ENCODE measurements at places on chromosomes 1 and 21.

DNA sequence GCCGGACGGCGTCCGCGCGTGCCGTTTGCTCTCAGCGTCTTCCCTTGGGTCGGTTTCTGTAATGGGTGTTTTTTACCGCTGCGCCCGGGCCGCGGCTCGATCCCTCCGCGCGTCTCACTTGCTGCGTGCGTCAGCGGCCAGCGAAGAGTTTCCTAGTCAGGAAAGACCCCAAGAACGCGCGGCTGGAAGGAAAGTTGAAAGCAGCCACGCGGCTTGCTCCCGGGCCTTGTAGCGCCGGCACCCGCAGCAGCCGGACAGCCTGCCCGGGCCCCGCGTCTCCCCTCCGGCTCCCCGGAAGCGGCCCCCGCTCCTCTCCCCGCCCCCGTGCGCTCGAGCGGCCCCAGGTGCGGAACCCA, 159.8 kb downstream of the RUNX1 start:
- peak; percentile 56 for DNase-seq

DNA sequence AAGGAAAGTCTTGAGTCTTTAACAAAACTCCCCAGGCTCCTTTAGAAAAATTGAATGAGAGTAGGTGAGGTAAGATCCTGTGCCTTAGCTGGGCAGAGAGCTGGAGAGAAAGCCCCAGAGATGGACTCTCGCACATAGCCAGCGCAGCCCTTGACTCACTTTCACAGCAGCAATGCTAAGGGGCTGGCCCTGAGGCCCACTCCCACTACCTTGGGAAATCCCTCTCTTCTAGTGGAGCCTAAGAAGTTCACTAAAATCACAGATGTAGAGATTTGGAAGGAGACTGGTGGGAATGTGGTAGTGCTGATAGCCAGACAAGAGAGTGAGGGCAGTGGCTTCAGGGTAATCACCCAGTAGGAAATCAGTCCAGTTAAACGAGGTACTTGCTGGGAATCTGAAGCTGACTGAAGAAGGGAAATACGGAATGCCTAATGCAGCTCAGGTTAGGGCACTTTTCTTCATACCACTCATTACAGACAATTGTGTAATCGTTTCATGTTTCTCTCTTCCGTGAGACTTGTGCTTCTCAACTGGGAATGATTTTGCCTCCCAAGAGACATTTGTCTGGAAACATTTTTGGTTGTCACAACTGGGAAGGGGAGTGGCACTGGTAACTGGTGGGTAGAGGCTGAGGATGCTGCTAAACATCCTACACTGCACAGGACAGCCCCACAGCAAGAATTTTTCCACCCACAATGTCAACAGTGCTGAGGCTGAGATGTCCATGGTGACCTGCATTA, 42.4 kb upstream of the LRRC8C start:
- no peak for DNase-seq

DNA sequence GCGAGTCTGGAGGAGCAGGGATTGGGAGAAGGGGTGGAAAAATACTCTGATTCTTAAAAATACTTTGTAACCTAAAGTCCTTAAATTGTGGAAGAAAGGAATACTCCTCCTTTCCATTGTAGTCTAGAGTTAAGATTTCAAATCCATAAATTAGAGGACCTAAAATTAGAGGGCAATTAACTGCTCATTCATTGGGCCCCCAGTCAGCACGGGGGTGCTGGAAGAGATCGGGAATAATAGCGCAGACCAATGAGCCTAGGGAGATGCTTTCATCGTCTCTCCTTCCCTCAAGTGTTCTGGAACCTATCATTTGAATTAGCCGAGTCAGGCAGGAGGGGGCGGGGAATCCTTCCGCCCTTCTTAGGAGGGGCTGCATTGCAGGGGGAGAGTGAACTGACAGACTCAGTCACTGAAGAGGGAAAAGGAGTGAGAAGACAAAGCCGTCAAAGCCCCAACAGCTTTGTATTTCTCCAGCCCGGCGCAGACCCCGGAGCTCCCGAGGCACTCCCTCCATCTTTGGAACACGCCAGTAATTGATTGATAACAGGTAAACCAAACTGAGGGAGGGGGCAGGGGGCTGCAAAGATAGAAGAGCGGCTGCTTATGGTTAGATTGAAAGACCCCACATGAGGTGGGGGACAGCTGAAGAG, at the start of gene MLLT11:
MLLT11 (plus strand) TSS at position 391 of the 650 bp plus-strand sequence. CDS start 6,828 bp downstream, outside the sequence.
- peak; percentile 58 for DNase-seq

- DNase-seq, result no peak
These were observed 226.7 kb downstream of the NPHP4 start for GRCh38 chr1:5765483-5765882.

GRCh38 chr1:54583871-54584270, 35.8 kb downstream of the ACOT11 start:
- no peak for DNase-seq

DNA sequence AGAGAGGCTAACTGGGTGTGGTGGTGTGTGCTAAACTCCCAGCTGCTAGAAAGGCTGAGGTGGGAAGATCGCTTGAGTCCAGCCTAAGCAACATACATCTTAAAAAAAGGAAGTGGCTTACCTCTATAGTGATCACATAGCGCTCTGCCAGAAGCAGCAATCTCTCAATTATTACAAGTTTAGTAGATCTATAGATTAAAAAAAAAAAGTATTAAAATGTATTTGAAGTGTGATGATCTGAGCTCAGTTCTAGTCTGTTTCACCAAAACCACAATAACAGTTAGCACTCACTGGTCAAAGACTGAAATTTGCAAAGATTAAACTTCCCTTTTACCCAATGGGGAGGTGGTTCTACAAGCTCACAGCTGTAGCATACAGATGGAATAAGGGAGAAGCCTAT, 76.3 kb downstream of the USP24 start:
- DNase-seq, result no peak

GRCh38 chr1:117067533-117068370, 7.6 kb downstream of the TTF2 start:
- peak; percentile 58 for DNase-seq

DNA sequence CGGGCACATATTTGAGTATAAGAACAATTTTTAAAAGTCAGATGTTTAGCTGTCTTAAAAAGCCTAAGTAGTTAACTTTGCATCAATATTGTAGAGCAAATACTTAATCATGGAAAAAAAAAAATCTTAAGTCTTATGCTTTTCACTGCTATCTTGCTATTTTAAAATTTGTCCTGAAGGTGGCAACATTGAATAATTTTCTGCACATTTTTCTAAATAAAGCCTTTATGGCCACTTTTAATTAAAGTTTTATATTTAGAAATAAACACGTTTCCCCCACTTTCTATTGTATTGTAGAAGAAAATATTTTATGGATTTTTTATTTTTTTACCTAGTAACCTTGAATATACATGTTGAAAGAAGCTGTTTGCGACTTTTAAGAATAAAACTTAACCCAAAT, 198.8 kb downstream of the AMY1C start:
- no peak for DNase-seq

GRCh38 chr1:116242741-116243140, 130.3 kb upstream of the ATP1A1 start:
- no peak for DNase-seq

DNA sequence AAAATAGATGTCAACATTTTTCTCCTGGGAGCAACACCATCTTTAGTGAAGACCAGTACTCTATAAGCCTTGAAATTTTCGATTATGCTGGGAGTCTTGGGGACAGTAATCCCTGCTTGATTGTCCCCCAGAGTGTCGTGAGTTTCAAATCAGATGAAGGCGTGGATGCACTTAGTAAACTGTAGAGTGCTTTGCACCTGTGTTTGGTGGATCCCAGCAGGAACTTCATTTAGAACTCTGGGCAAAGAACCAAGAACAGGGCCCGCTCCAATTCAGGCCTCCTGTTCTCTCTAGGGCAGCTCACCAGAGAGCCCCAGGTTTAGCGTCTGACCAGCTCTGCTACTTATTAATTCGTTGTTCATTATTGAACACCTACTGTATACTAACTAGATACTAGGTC, 1.5 kb downstream of the GPX7 start:
- DNase-seq, result no peak

DNA sequence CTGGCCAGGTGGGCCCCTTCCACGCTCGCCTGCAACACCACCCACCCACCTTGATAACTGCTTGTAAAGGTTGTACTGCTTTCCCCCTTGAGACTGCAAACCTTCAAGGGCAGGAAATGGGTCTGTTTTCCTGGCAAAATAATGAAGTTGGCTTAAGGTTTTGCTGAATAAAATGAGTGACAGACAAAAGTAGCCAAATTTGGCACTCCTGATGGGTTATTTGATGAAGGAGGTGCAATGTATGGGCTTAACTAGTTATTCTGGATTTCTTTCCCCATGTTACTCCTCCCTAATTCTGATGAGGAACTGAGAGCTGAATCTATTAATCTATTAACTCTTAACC, 14.6 kb upstream of the HLCS start:
- no peak for DNase-seq

DNA sequence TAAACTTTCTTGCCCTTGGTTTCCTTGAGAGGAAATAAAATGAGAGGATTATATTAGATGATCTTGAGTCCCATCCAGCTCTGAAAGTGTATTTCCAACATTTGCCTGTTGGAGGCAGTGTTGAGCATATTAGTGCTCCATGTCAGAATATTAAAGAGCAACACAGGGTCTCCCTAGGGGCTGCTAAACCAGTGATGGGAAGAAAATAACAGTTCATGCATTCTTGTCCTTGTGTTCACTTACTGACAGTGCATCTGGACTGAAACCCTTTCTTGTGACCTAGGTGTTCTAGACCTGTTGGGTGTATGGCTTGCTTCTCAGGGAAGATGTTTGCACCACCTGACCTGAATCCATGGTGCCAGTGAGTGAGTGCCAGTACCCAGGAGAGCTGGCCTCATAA, 124.7 kb upstream of the KIAA0040 start:
- peak; percentile 49 for DNase-seq

GRCh38 chr1:21312407-21312992, 22.2 kb upstream of the ECE1 start:
- DNase-seq, result no peak

DNA sequence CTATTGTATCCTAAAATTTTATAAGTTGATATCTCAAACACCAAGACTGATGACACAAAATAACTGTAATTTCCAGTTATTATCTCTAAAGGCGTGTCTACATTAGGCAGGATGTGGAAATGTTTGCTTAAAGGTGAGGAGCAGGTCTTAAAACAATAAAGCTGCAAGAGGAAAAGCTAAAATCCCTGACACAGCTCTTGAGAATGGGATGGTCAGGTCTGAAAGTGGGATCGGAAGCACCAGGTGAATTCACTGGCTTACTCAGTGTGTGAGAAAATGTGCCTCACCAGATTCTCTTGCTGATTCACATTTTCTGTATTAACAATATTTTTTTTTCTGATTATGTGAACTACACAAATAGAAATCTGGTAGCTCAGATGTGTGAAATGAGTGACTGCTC, 421.9 kb upstream of the ADAMTS5 start:
- no peak for DNase-seq

- DNase-seq, result no peak
These were observed 33.1 kb downstream of the ZBTB17 start for GRCh38 chr1:15942661-15943327.

DNA sequence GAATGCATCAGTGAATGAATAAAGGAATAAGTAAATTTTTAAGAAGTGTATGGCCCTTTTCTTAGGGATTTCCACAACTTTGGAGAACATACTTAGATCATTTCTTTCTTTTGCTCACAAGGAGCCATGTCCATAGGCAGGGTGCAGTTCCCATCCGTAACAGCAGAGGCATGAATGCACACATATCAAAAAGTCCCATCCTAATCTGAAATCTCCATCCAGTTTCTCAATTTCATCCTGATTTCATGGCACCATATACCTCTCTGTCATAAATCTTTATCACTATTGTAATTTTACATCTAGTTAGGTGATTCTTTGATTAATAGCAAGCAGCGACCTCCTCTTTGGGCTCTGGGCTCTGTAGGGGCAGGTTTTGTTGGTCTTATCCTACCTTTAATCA, 359.2 kb downstream of the RRAGC start:
- DNase-seq, result no peak

DNA sequence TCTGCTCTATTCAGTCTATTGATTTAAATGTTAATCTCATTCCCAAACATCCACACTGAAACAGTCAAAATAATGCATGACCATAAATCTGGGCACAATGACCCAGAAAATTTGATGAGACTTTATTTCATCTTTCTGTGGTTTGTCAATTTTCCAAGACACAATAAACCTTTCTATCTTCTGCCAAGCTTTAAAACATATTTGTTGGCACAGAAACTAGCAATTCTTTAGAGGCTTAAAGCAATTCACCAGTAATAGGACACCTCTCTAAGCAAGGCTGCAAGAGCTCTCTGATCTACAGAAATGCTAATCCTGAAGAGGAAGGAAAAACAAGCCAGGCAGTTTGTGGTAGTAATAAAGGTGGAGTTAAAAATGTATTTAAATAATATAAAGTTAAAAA, 113.7 kb downstream of the FCRL5 start:
- DNase-seq, result no peak

GRCh38 chr1:86866665-86867064, 47.3 kb downstream of the SELENOF start:
- DNase-seq, result no peak

- no peak for DNase-seq
These were observed 20.4 kb upstream of the TAS1R2 start for GRCh38 chr1:18879791-18880309.

GRCh38 chr1:183831311-183831710, 26.4 kb downstream of the RGL1 start:
- DNase-seq, result no peak

- no peak for DNase-seq
These were observed 508.8 kb downstream of the PLPP3 start for GRCh38 chr1:56070601-56071000.

DNA sequence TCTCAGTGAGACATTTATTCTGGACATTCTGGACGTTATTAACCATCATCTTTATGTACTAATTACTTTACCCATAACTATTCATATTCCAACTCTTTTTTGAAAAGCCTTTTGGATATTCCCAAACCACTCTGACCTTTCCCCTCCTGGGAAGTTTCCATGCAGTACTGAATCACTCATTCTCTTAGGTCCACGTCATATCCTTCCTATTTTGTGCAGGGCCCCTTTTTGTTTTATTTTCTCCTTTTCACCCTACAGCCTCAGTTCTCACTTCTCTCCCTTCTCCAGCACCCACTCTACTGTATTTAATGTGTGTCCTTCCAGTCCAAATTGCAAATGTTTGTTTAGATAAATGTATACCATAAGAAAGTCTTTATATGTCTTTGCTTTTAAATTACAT, 16.4 kb upstream of the ATP1A1 start:
- DNase-seq, result no peak

- no peak for DNase-seq
These were observed 23.4 kb downstream of the ARHGEF19 start for GRCh38 chr1:16189003-16189402.

DNA sequence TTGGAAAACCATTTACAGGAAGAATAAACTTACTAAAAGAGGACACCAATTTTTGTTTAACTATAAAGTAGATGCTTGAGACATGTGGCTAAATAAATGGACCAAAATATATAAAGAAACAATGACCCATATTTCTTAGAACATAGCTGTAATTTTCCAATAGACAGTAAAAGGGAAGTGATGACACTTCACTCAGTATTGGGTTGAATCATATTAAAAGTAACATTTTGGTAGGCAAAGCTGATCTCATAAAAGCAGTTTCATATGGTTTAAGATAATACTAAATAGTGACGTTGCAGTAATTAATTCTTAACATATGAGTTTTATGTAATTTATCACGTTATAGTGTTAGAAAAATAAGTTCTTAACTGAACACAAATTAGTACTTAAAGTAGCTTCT, 308.9 kb upstream of the RUNX1 start:
- DNase-seq, result no peak

GRCh38 chr1:235130766-235131270, 2.2 kb upstream of the TOMM20 start:
- DNase-seq, result no peak

GRCh38 chr1:66244429-66244828, 289.5 kb upstream of the SGIP1 start:
- no peak for DNase-seq

- no peak for DNase-seq
These were observed 24.8 kb downstream of the GABPA start for GRCh38 chr21:25759573-25759972.
